HCT116 (cell line): ENCODE measurements at places on chromosomes 5 and 9.

GRCh38 chr9:109912726-109913460 is 132.9 kb downstream of the PALM2AKAP2 start:
- DNase-seq, result no peak

DNA sequence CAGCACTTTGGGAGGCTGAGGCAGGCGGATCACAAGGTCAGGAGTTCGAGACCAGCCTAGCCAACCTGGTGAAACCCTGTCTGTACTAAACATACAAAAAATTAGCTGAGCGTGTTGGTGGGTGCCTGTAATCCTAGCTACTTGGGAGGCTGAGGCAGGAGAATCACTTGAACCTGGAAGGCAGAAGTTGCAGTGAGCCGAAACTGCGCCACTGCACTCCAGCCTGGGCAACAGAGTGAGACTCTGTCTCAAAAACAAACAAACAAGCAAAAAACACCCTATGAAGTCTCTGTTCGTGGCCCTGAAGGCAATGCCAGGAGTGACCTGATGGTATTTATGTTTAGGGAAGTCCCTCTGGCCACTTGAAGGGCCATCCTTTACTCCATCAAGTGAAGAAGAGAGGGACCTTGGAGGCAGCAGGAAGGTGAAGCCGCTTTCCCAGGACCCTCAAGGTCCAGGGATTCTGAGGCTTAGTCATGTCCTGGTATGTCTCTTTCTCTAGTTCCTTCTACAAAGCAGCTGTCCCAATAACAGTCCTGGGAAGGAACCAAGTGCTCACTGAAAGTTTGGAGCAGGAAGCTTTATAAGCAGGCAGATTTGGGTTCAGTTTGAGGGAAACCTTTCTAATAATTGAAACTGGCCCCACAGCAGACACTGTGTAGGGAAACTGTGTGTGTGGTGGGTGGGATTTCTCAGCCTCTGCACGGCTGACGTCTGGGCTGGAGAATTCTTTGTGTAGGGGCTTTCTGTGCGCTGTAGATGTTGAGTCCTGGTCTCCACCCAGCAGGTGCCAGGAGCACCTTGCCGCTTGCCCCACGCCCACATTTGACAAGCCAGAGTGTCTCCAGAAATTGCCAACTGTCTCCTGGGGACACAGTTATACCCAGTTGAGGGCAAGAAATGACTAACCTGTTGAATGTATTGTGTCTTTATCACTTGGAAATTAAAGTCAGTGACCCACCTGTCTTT is 12.5 kb downstream of the PHF2 start:
- no peak for DNase-seq

- no peak for DNase-seq
These were observed 185.7 kb upstream of the VCAN start for GRCh38 chr5:83285661-83286398.

- no peak for DNase-seq
These were observed 109.8 kb upstream of the EDIL3 start for GRCh38 chr5:84494453-84494852.

DNA sequence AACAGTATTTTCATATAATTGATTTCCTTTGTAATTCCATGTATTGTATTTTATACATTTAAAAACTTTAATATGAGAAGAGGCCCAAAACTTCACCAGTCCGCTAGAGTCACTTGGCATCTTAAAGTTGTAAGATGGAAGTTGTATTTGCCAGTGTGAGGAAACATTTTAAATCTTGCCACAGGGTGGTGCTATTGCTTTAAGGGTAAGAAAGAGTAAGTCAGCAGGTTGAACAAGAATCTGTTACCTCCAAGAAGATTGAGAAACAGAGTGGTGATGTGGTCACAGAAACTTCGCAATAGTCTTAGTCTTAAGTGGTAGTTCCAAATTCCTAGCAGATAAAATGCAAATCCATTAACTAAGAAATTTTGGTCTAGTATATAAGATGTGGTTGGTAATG is 39.8 kb upstream of the RANBP6 start:
- DNase-seq, result peak; percentile 89
